ENCODE measurements at places on chromosomes 1 and 21. TPM values are rescaled to one million over a fixed set of nuclear protein-coding genes. Genes with fewer than 3 reads are reported as not detected.
A peak's percentile ranks its signal among the peaks of the same experiment; 100 is the strongest.

Gene OPTC
- total RNA-seq: not detected

GRCh38 chr1:200042552-200043335 lies 15.2 kb downstream of the NR5A2 start:
- peak overlapping the region; percentile 15 for H3K4me3 ChIP-seq
- H3K4me1 ChIP-seq: peaks cover 5% of the 10 kb centered on the region
- H3K36me3 ChIP-seq: no peaks in the 10 kb centered on the region
- DNase-seq: no peak

Gene LHX8
- total RNA-seq: not detected

DNA sequence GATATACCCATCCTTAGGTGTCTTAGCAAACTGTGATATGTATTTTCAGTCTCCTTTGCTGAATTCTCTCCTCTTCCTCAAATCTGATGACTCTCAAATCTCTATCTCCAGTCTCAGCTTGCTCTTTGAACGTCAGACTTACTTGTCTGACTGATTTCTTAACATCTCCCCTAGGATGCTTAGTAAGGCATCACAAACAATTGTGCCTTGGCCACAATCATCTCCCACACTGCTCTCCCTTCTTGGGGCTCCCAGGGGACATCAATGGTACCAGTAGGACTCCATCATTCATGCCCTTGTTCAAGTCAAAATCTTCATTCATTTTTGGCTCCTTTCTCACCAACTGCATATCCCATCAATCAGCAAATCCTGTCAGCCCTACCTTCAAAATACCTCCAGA lies 42.0 kb downstream of the GNG12 start:
- H3K27me3 ChIP-seq: no peaks in the 10 kb centered on the region
- H3K4me1 ChIP-seq: peaks cover 23% of the 10 kb centered on the region
- no peak overlapping the region for H3K27ac ChIP-seq
- no peak overlapping the region for H3K4me3 ChIP-seq
- H3K36me3 ChIP-seq: no peaks in the 10 kb centered on the region

- peak; percentile 93 for DNase-seq
- H3K4me3 ChIP-seq: no peak overlapping the region
- H3K4me1 ChIP-seq: peaks cover 8% of the 10 kb centered on the region
- H3K27me3 ChIP-seq: no peaks in the 10 kb centered on the region
Measured at GRCh38 chr1:193408782-193409293, 222.4 kb upstream of the B3GALT2 start.

GRCh38 chr1:233554037-233554436 lies 59.9 kb upstream of the KCNK1 start:
- DNase-seq: no peak
- no peak overlapping the region for H3K4me3 ChIP-seq
- no peaks in the 10 kb centered on the region for H3K4me1 ChIP-seq
- H3K27me3 ChIP-seq: no peaks in the 10 kb centered on the region
- H3K36me3 ChIP-seq: no peaks in the 10 kb centered on the region

DNA sequence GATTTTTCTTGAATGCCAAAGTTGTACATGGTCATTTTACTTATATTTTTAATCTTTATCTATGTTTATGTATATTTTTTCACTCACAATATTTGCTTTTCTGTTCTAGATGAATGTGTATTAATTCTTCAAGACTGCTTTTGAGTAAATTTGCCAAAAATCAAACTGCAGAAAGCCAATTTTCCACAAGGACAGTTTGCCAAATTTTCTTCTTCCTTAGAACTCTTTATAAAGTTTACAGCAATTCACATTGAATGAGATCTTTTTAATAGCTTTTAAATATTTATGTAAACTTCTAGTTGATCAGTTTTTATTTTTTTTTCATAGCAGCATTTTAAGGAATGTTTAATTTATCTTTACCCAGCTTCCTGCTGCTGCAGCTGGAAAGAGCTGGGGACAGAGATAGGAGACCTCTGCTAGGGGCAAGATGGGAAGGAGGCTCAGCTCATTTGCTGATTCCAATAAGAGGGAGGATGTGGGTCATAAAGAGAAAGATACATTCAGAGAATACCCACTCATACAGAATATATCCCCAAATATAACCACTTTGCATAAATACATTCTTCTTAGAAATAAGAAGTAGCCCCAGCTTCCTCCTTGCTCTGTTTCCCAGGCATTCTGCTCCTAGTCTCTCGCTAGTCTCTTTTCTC lies 93.0 kb downstream of the ODF2L start:
- no peak overlapping the region for H3K27ac ChIP-seq
- H3K36me3 ChIP-seq: no peaks in the 10 kb centered on the region

GRCh38 chr1:43522776-43523480 lies 7.8 kb upstream of the PTPRF start:
- no peak overlapping the region for H3K27ac ChIP-seq
- DNase-seq: no peak
- no peaks in the 10 kb centered on the region for H3K4me1 ChIP-seq
- H3K27me3 ChIP-seq: no peaks in the 10 kb centered on the region

- H3K36me3 ChIP-seq: no peaks in the 10 kb centered on the region
- H3K4me1 ChIP-seq: no peaks in the 10 kb centered on the region
Measured at GRCh38 chr21:8990326-8991087, 1530.9 kb upstream of the TPTE start.

Gene GJA9
- total RNA-seq: not detected

DNA sequence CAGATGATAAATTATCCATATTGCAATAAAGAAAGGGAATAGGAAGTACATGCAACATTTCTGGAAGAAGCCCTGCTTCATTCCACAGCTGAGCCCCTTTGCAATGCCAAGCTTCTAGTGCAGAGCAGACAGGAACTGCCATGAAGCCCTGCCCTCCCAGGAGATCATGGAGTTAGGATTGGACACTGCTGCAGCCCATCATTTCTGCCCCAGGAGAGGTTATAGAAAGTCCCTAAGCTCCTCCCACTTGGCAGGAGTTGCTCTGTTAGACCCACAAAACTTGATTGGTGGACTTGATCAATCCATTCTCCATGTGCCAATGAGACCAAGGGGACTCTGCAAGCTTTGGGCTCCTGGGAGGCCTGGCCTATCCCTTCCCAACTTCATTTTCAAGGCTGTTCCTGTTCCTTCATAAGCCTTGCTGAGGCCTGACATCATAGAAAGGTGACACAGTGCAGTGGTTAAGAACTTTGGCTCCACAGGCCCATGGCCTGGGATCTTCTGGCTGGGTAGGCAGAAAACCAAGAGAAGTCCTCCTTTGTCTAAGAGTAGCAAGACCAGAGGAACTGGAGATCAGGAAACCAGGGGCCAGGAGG lies 1.3 kb upstream of the LAPTM5 start:
- H3K4me3 ChIP-seq: no peak overlapping the region
- H3K27ac ChIP-seq: no peak overlapping the region

Gene MAP1LC3C
- total RNA-seq: 0.67 TPM

Gene PLA2G2A
- 223 TPM for total RNA-seq

DNA sequence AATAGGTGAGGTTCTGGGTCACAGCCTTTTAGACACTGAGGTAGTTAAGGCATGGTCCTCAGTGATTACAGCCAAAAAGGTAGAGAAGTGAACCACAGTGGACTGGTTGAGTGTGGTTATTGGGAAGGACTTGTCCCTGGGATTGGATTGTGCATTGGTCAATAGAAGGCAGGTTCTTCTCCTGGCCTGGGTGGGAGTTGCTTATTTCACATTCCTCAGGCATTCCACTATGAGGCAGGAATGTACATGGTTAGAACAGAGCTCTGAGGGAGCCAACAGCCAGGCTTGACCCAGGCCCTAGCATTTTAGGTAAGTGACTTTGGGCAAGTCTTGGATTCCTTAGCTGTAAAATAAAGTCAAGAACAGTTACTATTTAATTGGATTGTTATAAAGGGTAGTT lies 97.9 kb upstream of the MARK1 start:
- H3K4me1 ChIP-seq: no peaks in the 10 kb centered on the region
- DNase-seq: no peak
- no peak overlapping the region for H3K4me3 ChIP-seq
- no peak overlapping the region for H3K27ac ChIP-seq

DNA sequence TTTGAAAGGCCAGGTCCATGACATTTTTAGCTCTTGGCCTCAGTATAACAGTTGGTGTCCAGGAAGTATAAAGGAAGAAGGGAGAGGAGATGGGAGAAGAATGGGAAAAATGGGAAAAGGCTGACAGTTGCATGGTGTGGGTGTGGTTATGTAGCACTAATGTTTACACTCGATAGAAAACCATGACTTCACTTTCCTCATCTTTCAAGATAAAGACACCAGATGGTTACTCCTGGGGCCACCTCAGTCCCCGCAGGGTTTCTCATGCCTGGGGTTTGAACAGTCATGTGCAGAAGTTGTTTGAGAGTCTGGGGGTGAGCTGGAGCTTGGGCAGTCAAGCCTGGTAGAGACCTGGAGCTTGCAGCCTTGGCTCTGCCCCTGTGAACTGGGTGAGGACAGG lies 7.9 kb downstream of the PGBD2 start:
- H3K36me3 ChIP-seq: no peaks in the 10 kb centered on the region
- no peak overlapping the region for H3K4me3 ChIP-seq
- peaks cover 1% of the 10 kb centered on the region for H3K4me1 ChIP-seq
- no peak for DNase-seq
- H3K27ac ChIP-seq: no peak overlapping the region

- no peaks in the 10 kb centered on the region for H3K4me1 ChIP-seq
- no peak for DNase-seq
- no peak overlapping the region for H3K27ac ChIP-seq
- H3K36me3 ChIP-seq: no peaks in the 10 kb centered on the region
Measured at GRCh38 chr1:2911421-2912178, 109.7 kb upstream of the ACTRT2 start.

DNA sequence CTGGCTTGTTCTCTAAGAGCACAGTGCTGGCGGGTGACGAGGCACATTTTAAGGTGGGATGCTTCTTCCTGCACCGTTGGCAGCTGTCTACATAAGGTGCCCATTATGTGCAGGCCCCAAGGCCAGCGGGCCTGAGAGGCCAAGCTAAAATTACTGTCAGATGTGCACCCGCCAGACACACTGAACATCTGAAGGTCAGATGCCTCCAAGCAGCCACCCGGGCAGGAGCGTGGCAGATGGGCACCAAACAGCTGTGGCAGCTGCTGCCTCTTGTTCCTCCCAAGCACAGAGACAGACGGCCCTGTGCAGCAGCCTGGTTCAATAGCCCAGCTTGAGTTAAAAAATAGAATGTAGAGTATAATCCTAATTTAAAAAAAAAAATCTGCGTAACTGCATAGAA lies 211.9 kb upstream of the EDN2 start:
- no peak for DNase-seq
- no peaks in the 10 kb centered on the region for H3K36me3 ChIP-seq
- no peaks in the 10 kb centered on the region for H3K4me1 ChIP-seq
- no peak overlapping the region for H3K4me3 ChIP-seq

- H3K36me3 ChIP-seq: no peaks in the 10 kb centered on the region
- DNase-seq: peak; percentile 33
- no peak overlapping the region for H3K4me3 ChIP-seq
- peaks cover 4% of the 10 kb centered on the region for H3K4me1 ChIP-seq
- H3K27me3 ChIP-seq: no peaks in the 10 kb centered on the region
- H3K27ac ChIP-seq: no peak overlapping the region
Measured at GRCh38 chr21:45551783-45552695, 9.8 kb upstream of the SLC19A1 start.

- H3K36me3 ChIP-seq: no peaks in the 10 kb centered on the region
- no peak overlapping the region for H3K4me3 ChIP-seq
- no peak for DNase-seq
- no peak overlapping the region for H3K27ac ChIP-seq
Measured at GRCh38 chr1:53562981-53563379, 103.8 kb downstream of the DMRTB1 start.

DNA sequence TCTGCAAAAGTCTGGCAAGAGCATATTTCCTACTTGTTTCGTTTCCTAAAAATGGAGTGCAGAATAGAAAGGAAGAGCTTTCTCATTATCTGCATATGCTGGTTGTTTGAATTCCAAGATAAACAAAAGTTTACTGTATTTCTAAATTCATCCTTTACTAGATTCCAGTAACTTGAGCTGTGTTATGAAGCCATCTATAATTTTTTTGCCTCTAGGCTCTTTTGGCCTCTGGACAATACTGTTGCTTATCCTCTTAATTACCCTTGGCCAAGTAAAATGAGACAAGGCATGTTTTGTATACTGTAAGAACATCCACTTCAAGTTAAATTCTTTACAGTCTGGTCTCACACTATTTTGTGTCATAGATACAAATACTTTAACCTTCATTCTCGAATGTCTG lies 45.6 kb upstream of the HFM1 start:
- no peaks in the 10 kb centered on the region for H3K27me3 ChIP-seq
- DNase-seq: no peak
- no peaks in the 10 kb centered on the region for H3K36me3 ChIP-seq

Gene SLFNL1
- 1.2 TPM for total RNA-seq

GRCh38 chr1:167059045-167059808 lies 30.9 kb downstream of the GPA33 start:
- H3K4me3 ChIP-seq: no peak overlapping the region
- no peak overlapping the region for H3K27ac ChIP-seq
- H3K4me1 ChIP-seq: no peaks in the 10 kb centered on the region
- DNase-seq: peak; percentile 57

- no peak overlapping the region for H3K4me3 ChIP-seq
- no peak overlapping the region for H3K27ac ChIP-seq
- H3K27me3 ChIP-seq: no peaks in the 10 kb centered on the region
- no peak for DNase-seq
- no peaks in the 10 kb centered on the region for H3K36me3 ChIP-seq
Measured at GRCh38 chr1:24963099-24963872, 33.2 kb upstream of the RUNX3 start.

GRCh38 chr1:29823561-29823960 lies 587.2 kb downstream of the PTPRU start:
- DNase-seq: no peak
- no peak overlapping the region for H3K4me3 ChIP-seq
- H3K4me1 ChIP-seq: no peaks in the 10 kb centered on the region
- H3K27me3 ChIP-seq: no peaks in the 10 kb centered on the region
- no peak overlapping the region for H3K27ac ChIP-seq

DNA sequence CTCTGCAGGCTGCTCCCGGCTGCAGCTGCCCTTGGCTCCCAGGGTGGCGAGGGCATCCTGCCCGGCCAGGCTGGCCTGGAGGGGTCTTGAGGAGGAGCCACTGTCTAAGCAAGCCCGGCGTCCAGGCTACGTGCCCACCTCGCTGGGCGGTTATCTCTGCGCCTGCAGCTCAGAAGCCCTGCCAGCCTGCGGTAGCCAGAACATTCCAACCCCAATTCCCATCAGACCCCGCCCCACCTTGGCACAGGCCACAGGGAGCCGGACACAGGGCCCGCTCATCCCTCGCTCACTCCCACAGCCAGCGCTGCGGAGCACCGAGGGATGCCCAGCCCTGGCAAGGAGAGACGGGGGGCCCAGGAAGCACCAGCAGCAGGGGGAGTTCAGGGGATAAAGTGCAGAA lies 53.9 kb downstream of the MEGF6 start:
- H3K4me3 ChIP-seq: no peak overlapping the region
- peaks cover 7% of the 10 kb centered on the region for H3K4me1 ChIP-seq
- H3K27me3 ChIP-seq: no peaks in the 10 kb centered on the region
- DNase-seq: no peak

Gene HP1BP3
- 184 TPM for total RNA-seq

Gene CFAP45
- 16.7 TPM for total RNA-seq

DNA sequence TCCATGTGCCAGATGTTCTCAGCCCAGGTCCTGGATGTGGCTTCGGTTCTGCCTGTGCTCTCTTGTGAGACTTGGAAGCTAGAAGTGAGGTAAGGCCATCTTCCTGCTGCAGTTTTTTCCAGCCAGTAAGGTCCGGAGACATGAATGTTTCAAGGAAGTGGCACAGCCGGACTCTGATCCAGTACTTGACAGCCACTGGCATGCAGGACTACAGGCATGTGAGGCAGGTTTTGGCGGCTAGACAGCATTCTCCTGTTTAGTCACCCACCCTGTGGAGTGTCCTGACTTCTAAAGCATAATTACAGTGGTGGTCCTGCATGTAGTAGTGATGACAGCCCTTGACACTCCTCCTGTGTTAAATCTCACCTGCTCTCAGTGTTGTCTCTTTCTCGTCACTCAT lies 72.3 kb downstream of the TNFSF4 start:
- no peak overlapping the region for H3K27ac ChIP-seq
- H3K4me1 ChIP-seq: no peaks in the 10 kb centered on the region
- no peak for DNase-seq
- H3K27me3 ChIP-seq: no peaks in the 10 kb centered on the region
- no peak overlapping the region for H3K4me3 ChIP-seq
- no peaks in the 10 kb centered on the region for H3K36me3 ChIP-seq
